ENCODE measurements at places on chromosomes 2 and 18. TPM values are rescaled to one million over a fixed set of nuclear protein-coding genes. Genes with fewer than 3 reads are reported as not detected.

SETBP1 gene
- 1.8 TPM for total RNA-seq

DNA sequence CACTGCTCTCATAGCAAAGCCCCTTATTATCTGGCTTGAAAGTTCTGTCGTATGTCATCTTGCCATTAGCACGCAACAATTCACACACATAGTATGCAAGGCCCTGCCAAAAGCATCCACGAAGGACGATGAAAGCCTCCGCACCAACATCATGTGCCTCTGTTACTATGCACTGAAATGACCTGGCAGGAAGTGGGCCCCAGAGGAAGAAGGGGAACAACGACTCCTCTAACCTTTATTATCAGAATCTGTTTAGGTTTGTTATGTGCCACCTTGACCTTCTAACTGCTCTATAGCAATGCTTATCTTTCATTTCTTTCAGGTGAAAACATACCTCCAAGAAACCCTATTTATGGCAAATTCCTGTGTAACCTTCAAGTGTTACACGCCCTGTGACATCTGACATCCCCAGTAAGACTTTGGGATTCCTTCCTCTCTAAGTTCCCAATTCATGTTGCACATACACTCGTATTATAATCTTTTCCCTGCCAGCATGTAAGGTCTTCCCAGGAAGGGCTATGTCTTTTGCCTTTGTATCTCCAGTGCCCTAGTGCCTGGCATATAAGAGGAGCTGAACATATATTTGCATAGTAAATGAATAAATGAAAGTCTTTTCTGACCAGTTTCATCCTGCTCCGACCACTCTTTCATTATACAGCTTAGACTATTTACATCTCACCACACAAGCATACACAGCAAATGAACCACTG, 7.0 kb upstream of the NDUFV2 start:
- no peak for DNase-seq

- DNase-seq, result peak; percentile 5
Measured at GRCh38 chr2:19574778-19575260, 216.4 kb upstream of the OSR1 start.

- no peak for DNase-seq
Measured at GRCh38 chr2:213766062-213766461, 481.8 kb downstream of the SPAG16 start.
